Renal cortical epithelial cell (primary cell): ENCODE measurements at places on chromosomes 7 and 10.

DNA sequence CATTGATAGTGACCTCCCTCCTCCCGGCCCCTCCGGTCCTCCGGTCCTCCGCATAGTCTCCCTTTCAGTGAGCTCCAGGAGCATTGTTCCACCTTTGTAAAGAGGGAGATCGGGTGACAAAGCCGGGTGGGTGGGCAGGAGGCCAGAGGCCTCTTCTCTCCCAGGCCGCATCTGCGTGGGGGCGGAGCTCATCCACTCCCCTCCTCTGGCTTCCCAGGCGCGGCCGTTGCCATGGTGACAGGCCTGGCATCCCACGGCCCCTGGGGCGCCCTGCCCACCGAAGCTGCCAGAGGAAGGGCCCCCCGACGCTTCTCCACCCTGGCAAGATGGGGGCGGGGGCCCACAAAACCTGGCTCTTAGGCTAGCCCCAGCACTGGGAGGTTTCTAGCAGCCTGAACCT, 4.4 kb upstream of the FZD9 start:
- no peak for DNase-seq

- no peak for DNase-seq
Measured at GRCh38 chr10:71429929-71430328, 33.2 kb downstream of the CDH23 start.

GRCh38 chr7:132105096-132105495, 471.2 kb downstream of the PLXNA4 start:
- DNase-seq: no peak

DNA sequence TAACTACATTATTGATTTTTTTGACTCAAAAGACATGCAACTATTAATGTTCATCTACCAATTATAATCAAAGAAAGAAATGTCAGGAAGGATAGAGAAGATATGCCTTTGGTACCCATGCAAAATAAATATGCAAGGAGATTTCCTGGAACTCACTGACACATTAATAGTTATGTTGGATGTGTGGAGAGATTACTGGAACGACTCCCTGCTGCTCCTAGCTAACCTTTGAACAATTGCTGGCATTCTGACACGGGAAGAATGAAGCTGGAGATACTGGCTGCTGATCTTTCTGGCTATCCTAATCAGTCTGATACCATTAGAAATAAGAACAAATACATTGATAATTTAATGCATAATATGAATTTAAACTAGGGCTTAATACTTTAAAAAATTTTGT, 507.9 kb upstream of the NRG3 start:
- no peak for DNase-seq

- peak; percentile 59 for DNase-seq
Measured at GRCh38 chr10:5949009-5949759, 28.2 kb downstream of the IL15RA start.

DNA sequence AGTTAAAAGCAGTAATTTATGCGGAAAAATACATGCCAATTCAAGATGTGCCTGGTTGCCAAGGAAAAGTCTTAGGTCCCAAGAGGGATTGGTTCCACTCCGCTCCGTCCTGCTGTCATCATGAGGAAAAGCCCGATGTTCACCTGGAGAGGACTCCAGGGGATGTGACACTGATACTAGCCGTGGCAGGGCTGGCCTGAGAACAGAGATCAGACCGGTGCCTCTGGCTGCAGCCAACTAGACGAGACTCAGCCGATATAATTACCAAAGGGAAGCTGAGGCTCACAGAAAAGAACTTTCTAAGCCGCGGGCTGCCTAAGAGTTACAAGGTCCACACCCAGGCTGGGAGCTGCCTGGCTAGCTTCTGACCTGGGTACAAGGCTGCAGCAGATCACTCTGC, 81.3 kb upstream of the UNC5B start:
- no peak for DNase-seq

GRCh38 chr10:69073026-69073425, 14.9 kb upstream of the SRGN start:
- no peak for DNase-seq

GRCh38 chr10:29857843-29858701, 201.3 kb downstream of the JCAD start:
- DNase-seq: peak; percentile 86

DNA sequence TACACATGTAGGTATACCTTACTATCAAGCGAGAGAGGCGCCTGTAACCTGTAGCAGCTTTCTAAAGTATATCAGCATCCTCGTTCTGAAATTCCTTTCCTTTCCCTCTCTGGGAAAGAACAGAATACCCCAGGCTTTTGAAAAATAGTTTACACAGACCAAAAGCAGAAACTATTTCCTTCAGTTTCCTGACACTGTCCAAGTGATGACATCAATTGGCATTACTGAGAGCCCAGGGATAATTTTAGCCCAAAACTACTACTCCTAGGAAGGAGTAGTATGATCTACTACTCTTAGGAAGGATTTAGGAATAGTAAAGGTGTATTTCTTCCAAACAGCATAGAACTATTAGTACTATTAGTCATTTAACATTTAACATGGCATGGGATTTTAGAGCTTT, 6.0 kb downstream of the GNG11 start:
- no peak for DNase-seq

DNA sequence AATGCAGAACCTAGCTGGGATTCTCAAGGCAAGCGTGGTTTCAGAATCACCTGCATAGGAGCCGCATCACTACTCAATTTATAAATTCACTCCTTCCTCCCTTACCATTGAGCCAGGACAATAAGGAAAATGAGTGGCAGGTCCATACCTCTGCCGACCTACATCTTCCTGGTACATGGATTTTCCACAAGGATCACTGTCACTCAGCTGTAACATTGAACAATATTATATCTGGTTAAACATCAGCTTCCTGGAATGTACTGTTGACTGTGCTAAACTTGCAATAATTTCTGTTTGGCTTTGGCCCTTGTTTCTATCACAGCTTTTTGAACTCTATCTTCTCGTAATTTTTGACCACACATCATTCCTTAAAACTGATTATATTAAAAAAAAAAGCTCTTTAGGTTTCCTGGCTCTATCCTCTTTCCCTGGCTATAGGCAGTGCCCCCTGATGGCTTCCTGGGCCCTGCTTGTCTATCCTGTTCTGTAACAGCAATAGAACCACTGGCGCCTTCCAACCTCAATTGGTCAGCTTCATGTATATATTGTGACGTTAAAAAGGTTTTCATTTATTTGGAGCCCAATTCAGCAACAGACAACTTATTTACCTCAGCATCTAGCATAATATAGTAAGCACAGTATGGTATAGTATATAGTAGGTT, 59.2 kb downstream of the RNLS start:
- DNase-seq: peak; percentile 50

- no peak for DNase-seq
Measured at GRCh38 chr7:50684713-50685075, 98.0 kb downstream of the GRB10 start.

DNA sequence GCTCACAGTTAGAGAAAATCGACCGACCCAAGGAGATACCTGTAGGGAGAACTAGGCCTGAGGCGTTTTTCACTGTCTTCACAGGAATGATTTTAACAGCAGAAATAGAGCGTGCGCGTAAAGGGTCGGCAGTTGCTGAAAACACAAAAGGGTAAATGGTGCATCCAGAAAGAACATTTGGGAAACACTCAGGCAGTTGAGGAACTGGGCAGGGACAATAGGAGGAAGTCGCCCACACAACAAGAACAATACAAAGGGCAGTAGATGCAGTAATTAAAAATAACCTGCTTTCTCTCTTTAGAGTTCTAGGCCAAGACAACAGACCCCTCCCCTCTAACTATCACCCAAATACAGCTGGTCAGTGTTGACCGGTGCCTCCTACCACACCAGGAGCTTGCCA, 126.6 kb downstream of the SORBS1 start:
- no peak for DNase-seq

GRCh38 chr10:51602326-51602725, 97.1 kb downstream of the CSTF2T start:
- peak; percentile 7 for DNase-seq

- no peak for DNase-seq
Measured at GRCh38 chr7:42380401-42380800, 143.4 kb upstream of the GLI3 start.
